ENCODE measurements at places on chromosomes 7 and 10.

DNA sequence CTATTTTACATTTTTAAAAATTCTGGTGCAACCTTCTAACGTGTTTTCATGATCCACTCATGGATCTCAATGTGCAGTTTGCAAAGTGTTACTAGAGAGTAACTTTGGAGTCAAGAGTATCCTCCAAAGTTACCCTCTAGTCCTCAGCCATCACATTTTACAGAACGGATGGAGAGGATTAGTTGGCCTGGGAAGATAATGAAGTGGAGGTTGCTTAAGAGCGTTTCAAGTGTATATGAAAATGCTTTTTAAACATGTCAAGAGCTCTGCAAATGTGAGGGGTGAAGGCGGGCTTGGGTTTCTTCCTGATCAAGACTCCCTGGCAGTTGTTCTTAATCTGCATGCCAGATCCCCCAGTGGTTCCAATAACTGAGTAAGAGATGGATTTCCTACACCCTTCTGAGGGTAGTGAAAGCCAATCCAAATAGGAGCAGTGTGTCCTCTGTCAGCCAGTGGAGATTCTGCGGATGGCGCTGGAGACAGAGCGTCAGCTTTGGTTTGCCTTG, 299.4 kb upstream of the NPVF start:
- no peak for DNase-seq

- peak; percentile 61 for DNase-seq
These were observed 56.3 kb downstream of the CACUL1 start for GRCh38 chr10:118698421-118698820.

DNA sequence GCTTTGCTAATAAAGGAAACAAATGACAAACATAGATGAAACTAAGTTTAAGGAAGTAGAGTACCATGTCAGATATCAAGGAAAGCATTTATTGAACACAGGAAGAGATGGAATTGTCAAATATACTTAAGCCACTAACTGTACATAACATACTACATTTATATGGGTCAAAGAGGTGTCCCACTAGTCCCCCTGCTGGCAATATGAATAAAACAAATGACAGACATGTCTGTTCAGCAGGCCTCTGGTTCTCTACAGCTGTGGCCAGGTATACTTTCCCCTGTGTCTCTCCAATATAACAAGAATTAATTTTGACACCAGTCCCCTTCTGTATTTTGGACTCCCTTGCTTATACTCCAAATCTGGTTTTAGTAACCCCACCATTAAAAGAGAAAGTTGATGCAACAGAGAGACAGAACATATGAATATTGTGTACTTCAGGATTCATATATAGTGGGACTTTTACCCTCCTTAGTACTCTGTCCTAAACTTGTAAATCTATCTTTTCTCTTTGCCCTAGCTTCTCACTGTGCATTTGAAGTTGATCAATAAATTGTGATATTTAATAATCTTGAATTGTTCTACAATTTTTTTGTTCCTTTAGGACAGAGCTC, 42.9 kb downstream of the CD36 start:
- no peak for DNase-seq

DNA sequence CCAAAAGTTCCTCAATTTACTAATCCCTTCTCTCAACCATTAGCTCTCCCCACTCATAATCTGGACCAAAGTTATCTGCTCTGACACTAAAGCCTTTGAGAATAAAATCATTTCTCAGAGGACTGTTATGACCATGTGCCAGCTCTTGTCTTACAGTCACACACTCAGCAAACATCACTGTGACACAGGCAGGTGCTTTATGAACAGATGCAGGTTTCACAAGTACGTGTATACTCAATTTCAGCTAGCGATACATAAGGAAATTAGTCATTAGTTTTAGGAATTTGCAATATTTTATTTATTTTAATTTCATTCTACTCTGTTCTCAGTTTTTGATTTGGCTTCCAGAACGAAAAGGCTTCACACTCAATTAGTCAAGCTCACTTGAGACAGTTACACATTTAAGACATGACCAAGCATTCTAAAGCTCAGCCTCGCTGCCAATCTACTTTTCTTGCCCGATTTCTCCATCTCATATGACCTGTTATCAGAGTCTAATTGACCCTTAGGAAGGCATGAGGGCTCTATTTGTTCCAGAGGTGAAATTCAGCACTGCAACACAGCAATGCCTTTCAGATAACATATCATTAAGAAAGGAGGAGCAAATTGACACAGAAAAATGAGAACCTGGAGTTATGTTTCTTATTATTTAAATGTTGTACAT, 76.8 kb downstream of the TFEC start:
- DNase-seq: no peak

DNA sequence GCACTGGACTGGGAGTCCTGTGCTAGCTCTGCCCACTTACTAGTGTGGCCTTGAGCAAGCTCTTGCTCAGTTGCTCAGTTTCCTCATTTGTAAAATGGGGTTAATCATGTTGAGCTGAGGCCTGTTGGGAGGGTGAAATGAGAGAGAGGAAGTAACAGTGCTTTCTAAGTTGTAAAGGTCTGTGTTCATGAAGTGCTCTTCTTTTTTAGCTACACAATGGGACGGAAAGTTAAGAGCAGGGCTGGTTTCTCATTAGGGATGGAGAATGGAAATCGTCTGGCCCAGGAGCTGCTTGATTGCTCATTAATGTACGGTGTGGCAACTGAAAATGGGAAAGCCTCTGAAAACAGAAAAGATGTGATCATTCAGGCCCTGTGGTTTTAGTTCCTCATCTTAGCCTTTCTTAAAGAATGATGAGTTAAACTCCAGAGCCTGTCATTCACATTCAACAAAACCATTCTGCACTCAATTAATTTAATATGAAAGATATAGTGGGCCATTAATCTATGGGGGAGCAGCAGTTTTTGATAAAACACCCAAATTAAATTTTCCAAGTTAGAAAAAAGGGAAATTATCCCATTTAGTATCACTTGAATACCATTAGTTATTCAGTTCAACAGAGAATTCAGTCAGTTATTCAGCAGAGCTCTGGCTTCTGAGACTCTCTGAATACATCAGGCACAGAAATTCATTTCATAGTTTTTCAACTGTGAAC, 60.5 kb downstream of the SH2D4B start:
- DNase-seq: no peak
